ENCODE measurements at places on chromosomes 11 and 22. TPM values are rescaled to one million over a fixed set of nuclear protein-coding genes. Genes with fewer than 3 reads are reported as not detected.

DNA sequence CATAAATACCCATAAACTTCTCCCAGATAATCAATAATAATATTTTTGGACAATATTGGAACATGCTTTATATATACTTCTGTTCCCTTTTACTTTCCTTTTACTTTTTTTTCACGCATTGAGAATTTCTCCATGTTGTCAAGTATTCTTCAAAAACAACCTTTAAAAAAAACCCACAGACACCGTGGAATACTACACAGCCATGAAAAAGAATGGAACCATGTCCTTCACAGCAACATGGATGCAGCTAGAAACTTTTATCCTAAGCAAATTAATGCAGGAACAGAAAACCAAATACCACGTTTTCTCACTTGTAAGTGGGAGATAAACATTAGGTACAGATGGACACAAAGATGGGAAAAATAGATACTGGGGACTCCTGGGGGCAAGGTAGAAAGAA lies 854.7 kb downstream of the TBC1D22A start:
- no peaks in the 10 kb centered on the region for H3K36me3 ChIP-seq
- no peak overlapping the region for H3K4me3 ChIP-seq
- no peak overlapping the region for H3K27ac ChIP-seq

DNA sequence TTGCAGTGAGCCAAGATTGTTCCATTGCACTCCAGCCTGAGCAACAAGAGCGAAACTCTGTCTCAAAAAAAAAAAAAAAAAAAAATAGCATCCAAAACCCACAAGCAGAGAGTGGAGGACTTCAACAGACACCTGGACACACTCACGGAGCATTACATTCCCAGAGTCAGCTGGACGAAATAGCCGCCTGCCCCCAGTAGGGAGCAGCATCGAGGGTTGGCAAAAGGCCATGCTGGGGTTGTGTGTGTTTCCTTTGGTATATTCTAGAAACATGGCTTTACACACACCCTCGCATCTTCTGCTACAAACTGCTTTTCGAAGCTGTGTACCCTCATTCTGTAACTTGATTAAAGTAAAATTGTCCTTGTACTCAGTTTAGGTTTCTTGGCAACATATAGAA lies 5.3 kb downstream of the ADA2 start:
- H3K36me3 ChIP-seq: no peaks in the 10 kb centered on the region
- peak; percentile 38 for DNase-seq
- H3K27ac ChIP-seq: no peak overlapping the region
- no peak overlapping the region for H3K4me3 ChIP-seq
- H3K27me3 ChIP-seq: no peaks in the 10 kb centered on the region

- no peak for DNase-seq
- no peak overlapping the region for H3K4me3 ChIP-seq
- peaks cover 39% of the 10 kb centered on the region for H3K4me1 ChIP-seq
- peaks cover 32% of the 10 kb centered on the region for H3K36me3 ChIP-seq
- H3K27ac ChIP-seq: peak overlapping the region; percentile 94
- H3K27me3 ChIP-seq: no peaks in the 10 kb centered on the region
These were observed 2.1 kb downstream of the CDC42BPG start for GRCh38 chr11:64842366-64842759.

- no peaks in the 10 kb centered on the region for H3K27me3 ChIP-seq
- H3K4me3 ChIP-seq: no peak overlapping the region
- no peaks in the 10 kb centered on the region for H3K36me3 ChIP-seq
- no peak for DNase-seq
- H3K27ac ChIP-seq: peak overlapping the region; percentile 14
- peaks cover 59% of the 10 kb centered on the region for H3K4me1 ChIP-seq
These were observed 3.8 kb upstream of the PIK3IP1 start for GRCh38 chr22:31295831-31296657.

DNA sequence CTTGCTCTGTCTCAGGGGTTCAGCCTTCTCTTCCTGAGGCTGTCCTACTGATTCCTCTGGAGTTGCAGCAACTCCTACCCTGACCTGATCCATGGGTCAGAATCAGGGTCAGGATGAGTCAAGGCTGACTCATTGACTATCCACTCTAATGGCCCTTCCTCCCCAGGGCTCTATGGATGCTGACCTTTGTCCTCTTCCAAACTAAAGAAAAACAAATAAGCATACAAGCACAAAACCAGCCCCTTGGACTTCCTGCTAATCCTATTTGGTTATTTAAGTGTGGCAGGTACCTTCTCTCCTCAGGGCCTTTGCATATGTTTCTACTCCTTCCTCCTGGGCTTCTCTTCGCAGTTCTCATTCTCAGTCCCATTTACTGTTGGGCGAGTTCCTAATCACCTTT lies 204.5 kb upstream of the NAV2 start:
- no peaks in the 10 kb centered on the region for H3K36me3 ChIP-seq
- H3K27me3 ChIP-seq: no peaks in the 10 kb centered on the region
- no peak overlapping the region for H3K4me3 ChIP-seq
- H3K27ac ChIP-seq: no peak overlapping the region

DNA sequence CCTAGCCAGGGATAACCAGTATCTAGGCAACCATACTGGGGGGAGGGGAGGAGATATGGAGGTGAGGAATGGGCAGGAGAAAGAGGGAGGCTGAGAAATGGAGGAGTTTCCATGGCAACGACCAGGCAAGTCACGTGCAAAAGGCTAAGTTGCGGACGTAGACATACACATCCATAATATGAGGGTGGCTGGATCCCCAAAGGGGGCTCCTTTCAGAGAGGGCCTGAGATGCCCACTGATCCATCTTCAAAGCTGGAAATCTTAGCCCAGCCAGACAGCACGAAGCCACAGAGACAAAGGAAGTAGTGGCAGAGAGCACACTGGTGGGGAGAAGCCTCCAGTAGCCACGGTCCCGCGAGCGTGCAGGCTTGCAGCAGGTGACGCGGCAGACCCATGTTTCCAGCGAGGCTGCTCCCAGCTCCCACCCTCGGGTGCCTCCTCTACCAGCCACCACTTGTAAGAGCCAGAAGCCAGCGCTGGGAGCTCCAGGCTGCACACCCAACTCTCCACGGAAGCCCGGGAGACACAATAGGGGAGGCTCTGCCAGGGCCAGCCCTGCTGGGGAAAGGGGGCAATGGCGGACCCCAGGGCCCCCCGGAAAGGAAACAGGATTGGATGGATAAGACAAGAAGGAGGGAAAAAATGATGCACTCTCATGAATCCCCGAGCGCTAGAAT lies 938 bp downstream of the FXYD6 start:
- no peak overlapping the region for H3K27ac ChIP-seq
- DNase-seq: no peak
- peaks cover 73% of the 10 kb centered on the region for H3K4me1 ChIP-seq
- no peaks in the 10 kb centered on the region for H3K36me3 ChIP-seq
- peak overlapping the region; percentile 58 for H3K4me3 ChIP-seq
- H3K27me3 ChIP-seq: no peaks in the 10 kb centered on the region

- H3K4me3 ChIP-seq: no peak overlapping the region
These were observed 42.2 kb upstream of the GCAT start for GRCh38 chr22:37765498-37765897.

DNA sequence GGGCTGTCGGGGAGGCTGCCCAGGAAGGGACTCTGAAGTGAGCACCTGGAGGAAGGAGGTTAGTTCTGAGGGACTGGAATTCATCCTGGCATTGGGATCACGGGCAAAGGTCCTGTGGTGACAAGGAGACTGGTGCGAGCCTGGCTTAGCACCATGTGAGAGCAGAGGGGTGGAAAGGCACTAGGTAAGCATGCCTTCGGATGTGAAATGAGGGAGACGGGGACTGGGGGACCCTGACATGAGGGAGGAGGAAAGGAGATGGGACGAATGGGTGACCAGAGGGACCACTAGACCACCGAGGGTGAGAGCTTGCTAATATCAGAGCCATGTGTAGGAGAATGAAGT lies 3.1 kb upstream of the VPREB1 start:
- no peak overlapping the region for H3K27ac ChIP-seq
- H3K36me3 ChIP-seq: no peaks in the 10 kb centered on the region
- H3K27me3 ChIP-seq: no peaks in the 10 kb centered on the region
- no peak for DNase-seq
- no peak overlapping the region for H3K4me3 ChIP-seq

- no peak for DNase-seq
- no peaks in the 10 kb centered on the region for H3K27me3 ChIP-seq
- peaks cover 40% of the 10 kb centered on the region for H3K4me1 ChIP-seq
- H3K4me3 ChIP-seq: no peak overlapping the region
- no peak overlapping the region for H3K27ac ChIP-seq
These were observed 44.0 kb downstream of the PPP6R3 start for GRCh38 chr11:68504432-68505066.

- H3K36me3 ChIP-seq: no peaks in the 10 kb centered on the region
- H3K27me3 ChIP-seq: no peaks in the 10 kb centered on the region
- no peaks in the 10 kb centered on the region for H3K4me1 ChIP-seq
- H3K4me3 ChIP-seq: no peak overlapping the region
- no peak for DNase-seq
- H3K27ac ChIP-seq: no peak overlapping the region
These were observed 19.0 kb downstream of the MYO18B start for GRCh38 chr22:25760848-25761595.

DNA sequence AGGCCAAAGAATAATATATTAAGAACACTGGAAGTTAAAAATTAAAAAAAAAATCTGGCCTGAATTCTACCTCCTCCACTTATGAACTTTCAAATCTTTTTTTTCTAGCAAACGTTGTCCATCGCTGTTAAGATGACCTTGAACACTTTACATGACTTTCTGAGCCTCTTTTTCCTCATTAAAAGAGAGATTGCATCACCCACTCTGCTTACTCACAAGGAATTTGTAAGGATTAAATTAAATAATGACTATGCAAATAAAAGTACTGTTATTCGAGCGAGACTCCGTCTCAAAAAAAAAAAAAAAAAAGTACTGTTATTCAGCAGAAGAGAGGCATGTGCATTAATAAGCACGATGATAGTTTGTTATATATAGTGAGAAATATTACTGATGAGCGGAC lies 285.1 kb upstream of the CCDC90B start:
- H3K36me3 ChIP-seq: no peaks in the 10 kb centered on the region
- H3K27me3 ChIP-seq: no peaks in the 10 kb centered on the region
- no peaks in the 10 kb centered on the region for H3K4me1 ChIP-seq
- no peak for DNase-seq

DNA sequence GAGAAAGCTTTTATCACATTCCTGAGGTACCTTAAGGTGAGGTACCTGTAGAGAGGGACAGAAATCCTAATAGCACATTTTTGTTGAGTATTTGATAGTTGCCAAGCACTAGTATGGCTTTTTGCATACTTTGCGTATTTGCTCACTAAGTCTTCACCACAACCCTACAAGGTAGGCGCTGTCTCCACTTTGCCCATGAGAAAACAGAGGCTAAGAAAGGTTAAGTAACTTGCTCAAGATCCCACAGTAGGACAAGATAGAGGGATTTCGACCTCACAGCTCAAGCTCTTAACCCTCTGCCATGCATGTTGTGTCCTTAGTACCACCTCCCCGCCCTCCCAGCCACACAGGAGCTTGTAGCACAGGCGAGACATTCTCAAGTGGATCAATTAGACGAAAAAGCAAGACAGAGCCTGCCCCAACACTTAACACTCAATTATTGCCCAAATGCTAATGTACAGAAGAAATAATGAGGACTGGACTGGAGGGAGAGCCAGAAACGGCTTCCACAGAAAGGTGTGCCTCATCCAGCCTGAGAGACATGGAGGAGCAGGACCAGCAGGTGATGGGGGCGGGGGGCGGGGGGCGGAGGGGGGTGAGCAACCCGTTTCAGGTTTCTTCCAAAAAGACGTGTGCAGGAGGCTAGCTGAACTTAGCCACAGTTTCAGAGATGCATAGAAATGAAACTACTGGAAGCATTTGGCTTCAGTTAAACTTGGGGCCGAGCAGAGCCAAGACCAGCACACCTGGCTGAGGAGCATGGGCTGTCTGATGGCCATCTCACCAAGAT lies 26.7 kb upstream of the CD44 start:
- peaks cover 15% of the 10 kb centered on the region for H3K4me1 ChIP-seq
- no peak overlapping the region for H3K4me3 ChIP-seq
- no peaks in the 10 kb centered on the region for H3K36me3 ChIP-seq
- H3K27ac ChIP-seq: no peak overlapping the region

GRCh38 chr11:61340979-61341378 lies 8.0 kb downstream of the TKFC start:
- no peaks in the 10 kb centered on the region for H3K27me3 ChIP-seq
- H3K4me3 ChIP-seq: no peak overlapping the region
- no peak for DNase-seq
- H3K27ac ChIP-seq: no peak overlapping the region
- peaks cover 18% of the 10 kb centered on the region for H3K4me1 ChIP-seq
- peaks cover 51% of the 10 kb centered on the region for H3K36me3 ChIP-seq

- peaks cover 4% of the 10 kb centered on the region for H3K4me1 ChIP-seq
- no peak for DNase-seq
- H3K27ac ChIP-seq: no peak overlapping the region
- H3K27me3 ChIP-seq: no peaks in the 10 kb centered on the region
- H3K36me3 ChIP-seq: no peaks in the 10 kb centered on the region
These were observed 69.7 kb downstream of the TEAD1 start for GRCh38 chr11:12743834-12744449.

DNA sequence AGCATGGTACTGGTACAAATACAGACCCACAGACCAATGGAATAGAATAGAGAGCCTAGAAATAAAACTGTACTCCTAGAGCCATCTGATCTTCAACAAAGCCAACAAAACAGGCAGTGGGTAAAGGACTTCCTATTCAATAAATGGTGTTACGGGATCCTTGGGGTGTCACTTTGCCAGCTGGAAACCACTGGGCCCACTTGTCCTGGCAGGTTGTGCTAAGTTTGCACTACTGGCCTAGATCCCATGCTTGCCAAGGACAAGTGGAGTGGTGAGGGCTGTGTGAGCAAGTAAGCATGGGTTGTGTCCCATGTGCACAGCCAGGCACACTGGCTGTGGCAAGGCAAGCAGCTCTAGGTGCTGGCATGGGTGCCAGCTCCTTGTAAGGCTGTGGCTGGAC lies 8.8 kb upstream of the ISX start:
- no peak for DNase-seq
- no peaks in the 10 kb centered on the region for H3K4me1 ChIP-seq
- no peak overlapping the region for H3K4me3 ChIP-seq
- no peaks in the 10 kb centered on the region for H3K36me3 ChIP-seq

GRCh38 chr22:37019309-37020191 lies at the start of the genes MPST and TST:
TSS of gene MPST (plus strand) at chr22:37019742. CDS start at chr22:37019837, 95 bp downstream.
TSS of gene TST (minus strand) at chr22:37019447. CDS start at chr22:37018732, 715 bp downstream.
- H3K4me1 ChIP-seq: peaks cover 86% of the 10 kb centered on the region
- H3K4me3 ChIP-seq: peak within 1 kb of the TSS; percentile 92
- H3K27me3 ChIP-seq: no peaks in the 10 kb centered on the region
- peak within 1 kb of the TSS; percentile 94 for H3K27ac ChIP-seq
- H3K36me3 ChIP-seq: peaks cover 16% of the 10 kb centered on the region

MMP27 gene
- total RNA-seq: not detected

DNAJB13 gene
- total RNA-seq: not detected

PIH1D2 gene
- total RNA-seq: not detected

ANO5 gene
- 6.4 TPM for total RNA-seq

TH gene
- not detected for total RNA-seq

MRPL49 gene
- 33.0 TPM for total RNA-seq

ADAMTS8 gene
- total RNA-seq: 4.6 TPM

CLP1 gene
- 11.0 TPM for total RNA-seq

CYTH4 gene
- 8.4 TPM for total RNA-seq

TESMIN gene
- 16.2 TPM for total RNA-seq

Data from stomach (tissue), 19 donors.